ENCODE measurements at places on chromosomes 12 and 14. TPM values are rescaled to one million over a fixed set of nuclear protein-coding genes. Genes with fewer than 3 reads are reported as not detected.
A peak's percentile ranks its signal among the peaks of the same experiment; 100 is the strongest.

The ARMH4 gene
- total RNA-seq: 0.07 TPM

The RNF212B gene
- total RNA-seq: not detected

DNA sequence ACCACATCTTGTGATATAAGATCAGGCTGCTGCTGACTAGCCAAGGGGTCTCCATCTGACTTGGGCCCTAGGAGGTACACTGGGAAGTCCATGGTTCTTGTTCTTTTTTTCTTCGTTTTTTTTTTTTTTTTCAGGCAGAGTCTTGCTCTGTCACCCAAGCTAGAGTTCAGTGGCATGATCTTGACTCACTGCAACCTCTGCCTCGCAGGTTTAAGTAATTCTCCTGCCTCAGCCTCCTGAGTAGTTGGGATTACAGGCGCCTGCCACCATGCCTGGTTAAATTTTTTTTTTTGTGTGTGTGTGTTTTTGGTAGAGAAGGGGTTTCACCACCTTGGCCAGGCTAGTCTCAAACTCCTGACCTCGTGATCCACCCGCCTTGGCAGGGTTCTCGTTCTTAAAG is 178.2 kb downstream of the RMST start:
- no peak overlapping the region for H3K4me3 ChIP-seq
- H3K27me3 ChIP-seq: no peaks in the 10 kb centered on the region
- H3K36me3 ChIP-seq: no peaks in the 10 kb centered on the region
- no peak for DNase-seq

DNA sequence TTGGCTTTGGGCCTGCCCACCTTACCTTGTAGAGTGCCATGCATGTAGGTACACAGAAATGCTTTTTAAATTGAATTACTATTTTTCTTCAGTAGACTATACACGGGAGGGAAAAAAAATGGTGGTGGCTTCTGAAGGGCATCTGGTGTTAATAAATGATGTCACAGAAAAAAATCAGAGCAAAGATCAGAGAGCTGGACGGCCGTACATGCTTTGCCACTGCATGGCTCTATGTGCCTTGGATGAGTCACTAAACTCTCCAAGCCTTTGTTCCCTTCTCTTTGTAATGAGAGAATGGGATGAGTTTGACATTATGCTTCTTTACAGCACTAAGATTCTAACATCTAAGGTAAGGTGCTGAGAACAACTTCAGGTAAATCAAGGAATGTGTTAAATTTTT is 376.4 kb upstream of the DDHD1 start:
- no peaks in the 10 kb centered on the region for H3K36me3 ChIP-seq
- no peak for DNase-seq
- no peak overlapping the region for H3K27ac ChIP-seq
- H3K4me1 ChIP-seq: no peaks in the 10 kb centered on the region
- no peak overlapping the region for H3K4me3 ChIP-seq
- no peaks in the 10 kb centered on the region for H3K27me3 ChIP-seq

- no peaks in the 10 kb centered on the region for H3K36me3 ChIP-seq
- no peaks in the 10 kb centered on the region for H3K4me1 ChIP-seq
- no peak overlapping the region for H3K4me3 ChIP-seq
- no peaks in the 10 kb centered on the region for H3K27me3 ChIP-seq
- DNase-seq: no peak
Observed at GRCh38 chr12:99130808-99131553, 485.9 kb downstream of the APAF1 start.

- no peaks in the 10 kb centered on the region for H3K4me1 ChIP-seq
- no peaks in the 10 kb centered on the region for H3K36me3 ChIP-seq
- H3K4me3 ChIP-seq: no peak overlapping the region
- H3K27ac ChIP-seq: no peak overlapping the region
- no peak for DNase-seq
Observed at GRCh38 chr12:100372853-100373640, 16.2 kb downstream of the SLC17A8 start.

DNA sequence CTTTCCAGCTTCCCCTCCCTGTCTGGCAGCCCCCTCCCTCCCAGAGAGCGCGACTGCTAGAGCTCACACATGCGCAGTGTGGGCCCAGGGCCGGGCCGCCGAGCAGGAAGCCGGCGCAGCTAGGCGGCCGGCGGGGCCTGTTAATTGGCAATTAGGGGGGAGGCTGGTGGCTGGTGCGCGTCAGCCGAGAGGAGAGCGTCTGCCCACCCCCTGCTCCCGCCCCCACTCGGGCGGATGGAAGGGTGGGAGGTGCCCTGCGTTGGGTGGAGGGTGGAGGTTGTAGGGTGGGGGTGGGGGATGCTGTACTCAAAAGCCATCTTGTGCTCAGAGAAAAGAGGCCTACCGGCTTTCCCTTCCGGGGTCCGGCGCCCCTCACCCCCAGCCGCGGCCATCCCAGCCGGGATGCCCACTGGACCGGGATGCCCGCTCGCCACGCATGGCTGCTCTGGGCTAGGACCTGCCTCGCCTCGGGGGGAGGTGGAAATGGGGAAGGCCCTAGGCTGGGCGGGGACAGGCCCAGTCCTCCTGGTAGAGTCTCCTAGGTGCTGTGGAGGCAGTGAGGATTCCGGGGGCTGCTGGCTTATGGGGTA is 9.2 kb downstream of the HOXC8 start:
- DNase-seq: peak; percentile 73
- H3K27ac ChIP-seq: peak overlapping the region; percentile 74
- H3K4me3 ChIP-seq: peak overlapping the region; percentile 74

All from activated CD4-positive, alpha-beta T cell treated with anti-CD3 and anti-CD28 coated beads, Interleukin-2, amount 10 ng/mL, durations not matched to agents 7 days and 5 days (primary cell).